ENCODE measurements at places on chromosomes 2 and 18.
A peak's percentile ranks its signal among the peaks of the same experiment; 100 is the strongest.

GRCh38 chr2:67318563-67318962 lies 78.6 kb upstream of the ETAA1 start:
- no peak for DNase-seq

- DNase-seq: no peak
Measured at GRCh38 chr2:74205596-74205995, 7.2 kb downstream of the MTHFD2 start.

DNA sequence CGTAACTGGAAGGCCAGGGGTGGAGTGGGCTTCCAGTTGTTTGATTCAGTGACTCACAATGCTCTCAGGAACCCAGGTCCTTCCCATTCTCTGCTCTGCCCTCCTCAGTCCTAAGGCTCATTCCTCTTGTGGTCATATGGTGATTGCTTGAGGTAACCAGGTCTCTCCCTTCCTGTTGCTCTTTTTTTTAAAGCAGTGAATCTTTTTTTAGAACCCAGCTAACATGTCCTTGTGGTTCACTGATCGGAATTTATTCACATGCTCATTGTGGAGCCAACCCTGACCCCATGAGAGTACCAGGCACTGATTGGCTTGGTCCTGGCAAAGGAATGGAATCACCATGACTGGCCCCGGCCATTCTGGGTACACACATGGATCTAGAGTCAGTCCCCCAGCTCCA lies 7.4 kb downstream of the THNSL2 start:
- DNase-seq: no peak

DNA sequence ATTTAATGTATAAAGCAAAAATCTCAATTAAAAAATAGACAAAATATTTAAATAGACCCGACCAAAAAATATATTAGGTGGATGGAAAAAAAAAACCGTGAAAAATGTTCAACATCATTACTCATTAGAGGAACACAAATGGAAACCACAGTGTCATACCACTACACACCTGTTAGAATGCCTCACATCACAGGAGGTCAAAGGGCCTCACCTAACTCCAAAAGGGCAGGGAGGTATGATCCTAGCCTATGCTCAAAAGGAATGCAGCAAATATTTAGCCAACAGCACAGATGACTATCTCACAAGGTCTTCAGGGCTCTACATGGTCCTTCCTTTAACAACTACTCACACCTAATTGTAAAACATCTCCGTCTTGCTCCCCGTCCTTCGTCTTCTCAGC lies 185.5 kb upstream of the SETBP1 start:
- no peak for DNase-seq

- no peak for DNase-seq
Measured at GRCh38 chr2:8447610-8448221, 234.1 kb upstream of the ID2 start.

DNA sequence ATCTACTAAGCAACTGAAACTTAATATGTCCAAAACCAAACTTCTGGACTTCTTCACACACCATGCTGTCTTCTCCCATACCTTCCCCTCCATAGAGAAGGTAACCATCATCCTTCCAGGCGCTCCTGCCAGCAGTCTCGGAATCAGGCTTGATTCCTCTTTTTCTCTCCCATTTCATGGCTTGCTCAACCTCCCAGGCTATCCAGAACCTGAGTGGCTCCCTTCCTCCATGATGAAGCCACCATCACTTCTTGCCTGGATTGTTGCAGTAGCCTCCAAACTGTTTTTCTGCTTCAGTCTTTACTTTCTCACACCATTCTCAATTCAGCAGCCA lies 40.1 kb upstream of the NDUFV2 start:
- DNase-seq: no peak

- no peak for DNase-seq
Measured at GRCh38 chr2:69796174-69796573, 33.3 kb upstream of the GMCL1 start.

GRCh38 chr18:40011201-40011600 lies 1943.8 kb upstream of the PIK3C3 start:
- DNase-seq: no peak

- DNase-seq: no peak
Measured at GRCh38 chr2:227228061-227228667, 63.7 kb downstream of the COL4A3 start.

DNA sequence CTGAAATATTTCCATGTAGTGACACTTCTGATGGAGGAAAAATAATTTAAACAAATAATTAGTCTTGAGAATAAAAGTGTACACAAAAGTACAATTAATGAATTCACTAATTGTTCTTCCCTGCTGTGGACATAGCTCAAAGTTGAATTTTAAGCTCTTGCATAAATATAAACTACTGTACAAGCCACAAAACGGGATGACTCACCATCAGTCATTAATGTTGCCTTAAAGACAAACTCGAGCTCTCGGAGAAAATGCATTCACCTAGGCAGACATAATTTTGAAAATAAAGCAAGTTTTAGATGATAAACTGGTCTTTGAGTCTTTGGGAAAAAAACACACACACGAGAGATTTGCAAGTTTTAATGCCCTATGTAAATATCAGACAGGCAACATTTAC lies 436.4 kb downstream of the ZNF521 start:
- no peak for DNase-seq

GRCh38 chr18:65215865-65216466 lies 534.8 kb upstream of the CDH7 start:
- no peak for DNase-seq

- DNase-seq: peak; percentile 56
Measured at GRCh38 chr2:8543383-8544170, 138.3 kb upstream of the ID2 start.

- DNase-seq: no peak
Measured at GRCh38 chr2:191983591-191983990, 136.7 kb upstream of the CAVIN2 start.

GRCh38 chr2:23809150-23809549 lies 117.8 kb downstream of the ATAD2B start:
- DNase-seq: no peak

GRCh38 chr2:98032086-98032485 lies 36.3 kb upstream of the TMEM131 start:
- no peak for DNase-seq

DNA sequence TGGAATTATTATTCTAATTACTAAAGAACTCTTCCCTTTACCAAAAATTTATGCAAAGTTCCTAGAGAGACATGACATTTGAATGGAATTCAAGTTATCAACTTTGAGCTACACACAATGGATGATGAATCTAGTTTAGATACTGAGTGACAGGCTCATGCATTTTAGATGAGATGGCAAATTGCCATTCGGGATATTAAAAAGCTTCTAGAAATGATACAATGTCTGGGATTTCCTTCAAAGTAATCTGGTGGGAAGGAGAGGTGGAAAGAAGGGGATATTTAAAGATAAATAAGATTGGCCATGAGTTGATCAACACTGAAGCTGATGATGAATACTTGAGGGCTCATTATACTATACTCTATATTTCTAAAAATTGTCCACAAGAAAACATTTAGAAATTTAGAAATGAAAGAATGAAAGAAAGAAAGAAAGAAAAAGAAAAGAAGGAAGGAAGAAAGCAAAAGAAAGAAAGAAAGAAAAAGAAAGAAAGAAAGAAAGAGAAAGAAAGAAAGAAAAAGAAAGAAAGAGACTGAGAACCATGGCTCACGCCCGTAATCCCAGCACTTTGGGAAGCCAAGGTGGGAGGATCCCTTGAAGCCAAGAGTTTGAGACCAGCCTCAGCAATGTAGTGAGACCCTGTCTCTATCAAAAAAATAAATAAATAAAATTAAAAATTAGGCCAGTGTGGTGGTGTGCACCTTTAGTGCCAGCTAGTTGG lies 62.6 kb upstream of the NEDD4L start:
- no peak for DNase-seq

GRCh38 chr18:79187532-79188277 lies 118.5 kb downstream of the ATP9B start:
- DNase-seq: no peak

- DNase-seq: no peak
Measured at GRCh38 chr2:139099721-139100120, 319.5 kb upstream of the NXPH2 start.

- no peak for DNase-seq
Measured at GRCh38 chr2:147109291-147109690, 735.5 kb upstream of the ACVR2A start.

DNA sequence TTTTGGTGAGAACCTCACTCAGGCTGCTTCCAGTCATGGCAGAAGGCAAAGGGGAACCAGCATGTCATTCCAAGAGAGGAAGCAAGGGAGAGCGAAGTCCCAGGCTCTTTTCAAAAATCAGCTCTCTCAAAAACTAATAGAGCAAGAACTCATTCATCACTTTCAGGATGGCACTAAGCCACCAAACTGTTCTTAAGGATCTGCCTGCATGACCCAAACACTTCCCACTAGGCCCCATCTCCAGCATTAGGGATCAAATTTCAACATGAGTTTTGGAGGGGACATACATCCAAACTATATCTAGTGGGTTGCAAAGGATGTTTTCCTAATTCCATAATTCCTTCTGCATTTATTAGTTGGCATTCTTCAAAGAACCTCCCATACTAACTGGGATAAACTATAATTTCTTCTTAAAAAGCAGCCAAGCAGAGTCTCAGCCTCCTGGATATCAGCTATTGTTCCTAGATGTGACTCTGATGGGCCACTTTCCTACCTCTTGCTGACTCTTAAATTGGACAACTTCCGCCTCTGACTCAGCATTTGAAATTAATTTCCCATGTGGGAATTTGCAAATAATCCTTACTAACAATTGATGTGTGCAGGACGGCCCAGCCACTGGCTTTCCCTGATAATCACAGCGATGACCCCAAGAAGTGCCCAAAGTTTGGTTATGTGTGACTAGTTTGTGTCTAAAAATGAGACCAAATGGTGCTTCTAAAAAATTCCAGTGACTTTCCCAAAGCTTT lies 5.5 kb upstream of the REV1 start:
- DNase-seq: no peak

GRCh38 chr2:130807659-130808385 lies 28.9 kb upstream of the ARHGEF4 start:
- no peak for DNase-seq

- DNase-seq: no peak
Measured at GRCh38 chr18:77737405-77737804, 487.8 kb downstream of the GALR1 start.

DNA sequence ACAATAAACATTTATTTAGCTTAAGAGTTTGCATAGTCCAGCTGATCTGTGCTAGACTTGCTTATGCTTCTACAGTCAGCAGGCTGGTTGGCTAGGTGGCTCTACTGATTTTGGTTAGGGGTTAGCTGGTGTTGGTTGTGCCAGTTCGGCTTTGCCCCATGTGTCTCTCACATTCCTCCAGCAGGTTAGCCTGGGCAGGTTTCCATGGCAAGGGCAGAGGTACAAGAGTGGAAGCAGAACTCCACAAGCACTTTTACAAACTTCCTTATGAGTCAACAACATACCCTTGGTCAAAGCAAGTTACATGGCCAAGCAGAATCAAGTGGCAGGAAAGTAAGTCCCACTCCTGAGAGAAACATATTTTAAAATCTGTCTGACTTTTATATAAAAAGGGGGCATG lies 82.3 kb downstream of the SS18 start:
- DNase-seq: no peak

GRCh38 chr2:72889991-72890390 lies 2.8 kb downstream of the SPR start:
- no peak for DNase-seq

- no peak for DNase-seq
Measured at GRCh38 chr2:142973822-142974207, 96.4 kb downstream of the KYNU start.

DNA sequence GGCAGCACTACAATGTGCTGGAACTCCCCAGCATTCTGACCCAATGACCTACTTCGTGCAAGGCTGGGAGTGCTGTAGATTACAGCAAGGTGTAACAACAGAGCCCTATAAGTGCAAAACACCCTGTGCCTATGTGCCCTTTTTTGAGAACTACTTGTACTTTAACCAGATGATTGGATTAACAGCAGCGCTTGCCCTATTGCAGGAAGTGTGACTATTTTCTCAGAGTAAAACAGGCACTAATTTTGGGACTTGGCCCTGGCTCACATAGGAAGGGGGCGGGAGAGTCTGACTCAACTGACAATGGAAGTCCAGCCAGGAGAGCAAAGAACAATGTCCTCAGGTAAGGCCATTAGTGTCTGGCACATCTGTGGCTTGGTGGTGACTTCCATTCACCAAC lies 35.6 kb upstream of the RNF125 start:
- no peak for DNase-seq

DNA sequence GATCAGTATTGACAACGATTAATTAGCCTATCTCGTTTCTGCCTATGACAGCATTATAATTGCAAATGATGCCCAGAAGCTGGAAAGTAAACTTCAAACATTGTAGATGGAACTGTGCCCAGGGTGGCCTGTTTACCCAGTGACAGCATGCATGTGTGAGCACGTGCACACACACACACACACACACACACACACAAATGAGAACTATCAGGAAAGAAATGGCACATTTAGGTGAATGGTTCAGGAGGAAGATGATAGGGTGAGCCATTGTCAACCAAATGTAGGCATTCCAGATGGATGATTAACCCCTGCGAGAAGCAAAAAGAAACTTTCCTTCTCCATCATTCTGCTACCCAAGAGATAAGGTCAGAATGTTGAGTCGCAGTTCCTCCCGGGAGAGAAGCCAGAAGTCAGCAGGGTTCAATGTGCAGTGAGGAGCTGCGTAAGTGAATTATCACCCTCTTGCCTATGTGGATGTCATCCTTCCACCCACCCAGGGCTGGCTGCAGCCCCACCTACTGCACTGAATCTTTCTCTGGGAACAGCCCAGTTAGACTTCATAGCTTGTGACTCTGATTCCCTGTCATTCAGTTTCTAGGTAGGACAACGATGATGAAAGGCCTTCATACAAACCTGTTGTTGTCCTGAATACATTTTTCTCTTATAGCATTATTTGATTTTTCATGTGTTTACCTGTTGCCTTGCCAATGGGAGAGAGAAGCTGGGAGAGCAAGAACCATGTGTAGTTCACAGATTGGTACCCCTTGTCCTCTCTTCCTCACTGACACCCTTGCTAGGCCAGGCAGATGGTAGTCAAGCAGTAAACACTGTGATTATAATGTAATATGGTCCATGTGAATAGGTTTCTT lies 3.5 kb upstream of the APOB start:
- DNase-seq: no peak

DNA sequence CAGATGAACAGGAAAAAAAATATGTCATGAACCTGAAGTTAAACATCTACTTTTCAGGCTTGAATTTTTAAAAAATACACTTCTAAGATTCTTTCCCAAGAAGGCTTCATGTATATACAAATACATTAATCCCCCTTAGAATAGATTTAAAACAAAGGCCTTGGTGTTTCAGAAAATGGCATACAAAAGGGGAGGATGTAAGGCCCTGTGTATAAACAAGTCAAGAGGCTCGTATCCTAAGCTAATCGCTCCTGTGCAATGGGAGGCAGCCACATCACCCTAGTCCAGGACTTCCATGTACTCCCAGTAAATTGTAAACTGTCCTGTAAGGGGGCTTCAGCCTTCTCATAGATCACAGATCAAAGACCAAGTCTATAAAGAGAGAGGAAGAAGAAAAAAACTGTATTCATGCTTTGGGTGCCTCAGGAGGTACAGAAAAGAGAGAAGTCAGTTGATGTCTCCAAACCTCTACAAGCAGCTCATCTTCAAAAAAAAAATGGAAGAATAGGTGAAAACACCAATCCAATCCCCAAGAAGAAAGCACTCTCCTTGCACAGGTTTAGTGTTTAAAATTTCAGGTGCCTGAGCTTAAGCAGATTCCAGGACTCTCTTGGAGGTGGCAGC lies 53.9 kb downstream of the ANKRD44 start:
- no peak for DNase-seq

Measured in stimulated activated CD4-positive, alpha-beta T cell treated with anti-CD3 and anti-CD28 coated beads, TNF-alpha, amount 100 ng/mL, for 1 hour (primary cell).